ENCODE measurements at places on chromosomes 16 and 17. TPM values are rescaled to one million over a fixed set of nuclear protein-coding genes. Genes with fewer than 3 reads are reported as not detected.

- DNase-seq: no peak
These were observed 17.0 kb upstream of the DNASE1 start for GRCh38 chr16:3637371-3637923.

Gene CBLN1
- not detected for total RNA-seq

GRCh38 chr16:8565498-8565897 lies 24.8 kb downstream of the TMEM114 start:
- DNase-seq: no peak

DNA sequence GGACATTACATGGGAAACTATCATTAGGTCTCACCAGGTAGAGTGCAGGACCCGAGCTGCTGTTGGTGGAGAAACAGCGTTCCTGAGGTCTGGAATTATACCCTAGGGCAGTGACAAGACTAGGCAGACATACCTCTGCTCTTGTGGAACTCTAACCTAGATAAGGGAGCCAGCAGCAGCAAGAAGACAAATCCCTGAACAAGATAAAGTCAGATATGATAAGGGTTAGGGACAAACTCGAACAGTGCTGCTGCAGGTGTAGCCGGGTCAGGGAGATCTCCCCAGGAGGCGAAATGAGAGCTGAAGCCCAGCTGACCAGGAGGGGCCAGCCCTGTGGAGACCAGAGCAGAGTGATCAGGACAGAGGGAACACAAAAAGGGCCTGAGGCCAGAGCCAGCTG lies 34.7 kb downstream of the ARSG start:
- DNase-seq: no peak

Gene SNN
- 10.1 TPM for total RNA-seq

Gene MYADML2
- total RNA-seq: not detected

DNA sequence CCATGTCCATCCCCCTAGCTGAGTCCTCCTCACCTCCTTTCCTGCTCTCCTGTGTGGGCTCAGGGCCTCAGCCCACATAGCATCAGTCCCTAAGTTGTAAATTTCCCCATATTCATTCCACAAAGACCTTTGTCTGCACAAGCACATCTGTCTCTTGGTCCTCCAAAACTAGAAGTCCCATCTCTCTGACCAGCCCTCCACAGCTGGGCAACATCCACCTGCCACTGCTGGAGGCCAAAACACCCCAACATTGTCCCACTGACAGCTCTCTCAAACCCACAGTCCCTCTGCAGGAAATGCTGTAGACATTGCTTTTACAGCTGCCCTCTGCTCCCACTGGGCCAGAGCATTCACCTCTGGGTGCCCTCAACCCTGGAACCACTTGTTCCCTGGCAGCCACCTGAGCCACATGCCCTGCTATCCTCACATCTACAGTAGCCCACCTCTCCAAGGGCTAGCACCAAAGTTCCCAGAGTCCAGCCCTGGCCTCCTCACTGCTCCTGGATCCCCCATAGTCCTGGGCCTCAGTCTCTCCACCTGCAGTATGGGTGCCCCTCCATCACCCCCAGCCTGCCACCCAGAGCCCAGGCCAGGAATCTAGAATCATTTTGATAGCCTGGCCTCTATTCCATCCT lies 1722.7 kb downstream of the TP53TG3F start:
- DNase-seq: no peak

Gene CDH3
- not detected for total RNA-seq

Gene CORO6
- 8.3 TPM for total RNA-seq

Data from fibroblast of the aortic adventitia (primary cell).